Subcutaneous adipose tissue (tissue), 4 donors: ENCODE measurements at places on chromosomes 1 and 21. TPM values are rescaled to one million over a fixed set of nuclear protein-coding genes. Genes with fewer than 3 reads are reported as not detected.

Gene SYT6
- not detected for total RNA-seq

Gene GPR37L1
- total RNA-seq, result not detected

Gene OR2G6
- not detected for total RNA-seq

Gene CD52
- total RNA-seq, result 719 TPM

Gene FCN3
- 32.3 TPM for total RNA-seq

Gene HAO2
- 0.49 TPM for total RNA-seq

Gene SDE2
- 22.6 TPM for total RNA-seq

Gene SYDE2
- 9.9 TPM for total RNA-seq

Gene BCL2L15
- 0.17 TPM for total RNA-seq

Gene FAM167B
- total RNA-seq, result 0.85 TPM

Gene PALMD
- 154 TPM for total RNA-seq

Gene CCDC27
- total RNA-seq, result not detected

Gene ADAMTS4
- 32.6 TPM for total RNA-seq

Gene S100A7
- not detected for total RNA-seq

Gene ITGB2
- total RNA-seq, result 91.5 TPM

Gene RYR2
- 0.75 TPM for total RNA-seq

Gene HES5
- 0.57 TPM for total RNA-seq

Gene PRMT2
- total RNA-seq, result 93.8 TPM

Gene C1orf185
- not detected for total RNA-seq

Gene OLFML3
- total RNA-seq, result 99.5 TPM

Gene EDEM3
- total RNA-seq, result 29.6 TPM

Gene LRRC53
- not detected for total RNA-seq

Gene ENAH
- 28.4 TPM for total RNA-seq

Gene GJA4
- total RNA-seq, result 44.0 TPM

Gene ASCL5
- not detected for total RNA-seq

Gene NT5C1A
- not detected for total RNA-seq

Gene CYP4Z1
- total RNA-seq, result 7.2 TPM
